ENCODE measurements at places on chromosomes 12 and 14. TPM values are rescaled to one million over a fixed set of nuclear protein-coding genes. Genes with fewer than 3 reads are reported as not detected.

The CRIP2 gene
- total RNA-seq = 783 TPM

The RHEBL1 gene
- 0.41 TPM for total RNA-seq

The ZC3H14 gene
- 41.4 TPM for total RNA-seq

The CISTR gene
- 1.4 TPM for total RNA-seq

The PSMC1 gene
- total RNA-seq = 93.7 TPM

The PZP gene
- 0.42 TPM for total RNA-seq

The SERPINA12 gene
- not detected for total RNA-seq

All from left cardiac atrium (tissue), 4 donors.